ENCODE measurements at places on chromosomes 11 and 22.

- no peak for DNase-seq
These were observed 94.7 kb upstream of the FOLH1 start for GRCh38 chr11:49303080-49303479.

GRCh38 chr11:132158696-132159095 is 788.3 kb downstream of the NTM start:
- no peak for DNase-seq

DNA sequence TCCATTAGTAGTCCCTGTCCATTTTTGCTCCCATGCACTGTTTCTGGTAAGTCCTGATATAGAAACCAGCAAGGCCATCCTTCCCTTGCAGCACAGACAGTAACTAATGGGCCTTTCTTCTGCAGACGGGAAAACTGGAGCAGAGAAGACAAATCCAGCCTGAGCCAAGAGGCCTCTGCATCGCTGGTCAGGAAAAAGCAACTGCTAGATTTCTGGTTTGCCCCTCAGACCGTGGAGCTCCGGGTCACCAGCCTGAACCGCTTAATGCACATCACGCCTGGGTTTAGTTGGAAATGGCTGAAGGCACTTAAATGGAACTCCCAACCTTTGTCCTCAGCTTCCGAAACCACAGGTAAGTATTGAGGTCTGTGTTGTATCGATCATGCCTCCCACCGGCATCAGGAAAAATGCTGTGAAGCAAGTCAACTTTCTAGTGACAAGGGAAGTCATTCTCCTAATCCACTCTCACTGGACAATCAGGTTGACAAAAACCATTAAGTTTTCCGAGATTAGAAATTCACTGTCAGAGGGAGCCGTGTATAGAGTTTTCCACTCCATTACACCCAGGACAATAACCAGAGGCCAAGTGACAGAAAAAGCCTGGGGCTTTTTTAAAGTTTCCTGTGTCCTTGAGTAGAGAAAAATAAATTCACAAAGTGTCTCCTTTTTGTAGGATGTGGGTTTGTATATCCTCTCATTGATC is 14.8 kb upstream of the LMO2 start:
- no peak for DNase-seq

GRCh38 chr22:29998627-29999384 is 81.5 kb upstream of the HORMAD2 start:
- DNase-seq: no peak

- DNase-seq: no peak
These were observed 73.4 kb upstream of the CD44 start for GRCh38 chr11:35065566-35065965.
